ENCODE measurements at places on chromosomes 7 and 10. TPM values are rescaled to one million over a fixed set of nuclear protein-coding genes. Genes with fewer than 3 reads are reported as not detected.
A peak's percentile ranks its signal among the peaks of the same experiment; 100 is the strongest.

The TMEM176A gene
- 49.6 TPM for total RNA-seq

The PDE6C gene
- not detected for total RNA-seq

The SPDYE1 gene
- not detected for total RNA-seq

The HDAC9 gene
- 0.27 TPM for total RNA-seq

The ZNF117 gene
- total RNA-seq, result 5.8 TPM

The EN2 gene
- 1.1 TPM for total RNA-seq

DNA sequence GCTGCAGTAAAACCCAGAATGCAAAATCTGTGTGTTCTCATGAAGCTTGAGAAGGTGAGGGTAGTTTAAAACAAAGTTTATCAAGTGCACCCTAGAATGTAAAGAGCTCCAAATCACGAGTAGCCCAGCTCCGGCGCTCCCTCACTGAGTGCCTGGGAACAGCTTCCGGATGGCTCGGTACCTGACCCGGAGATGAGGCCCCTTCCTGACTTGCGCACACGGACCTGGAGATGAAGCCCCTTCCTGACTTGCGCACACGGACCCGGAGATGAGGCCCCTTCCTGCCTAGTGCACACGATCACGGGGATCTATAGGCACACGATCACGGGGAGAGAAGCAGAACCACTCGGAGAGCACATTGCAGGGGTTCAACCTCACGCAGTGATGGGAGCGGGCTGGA is 322.1 kb upstream of the RNF32 start:
- DNase-seq, result no peak

- peak; percentile 84 for DNase-seq
Observed at GRCh38 chr10:96830511-96831199, 1.4 kb upstream of the LCOR start.

DNA sequence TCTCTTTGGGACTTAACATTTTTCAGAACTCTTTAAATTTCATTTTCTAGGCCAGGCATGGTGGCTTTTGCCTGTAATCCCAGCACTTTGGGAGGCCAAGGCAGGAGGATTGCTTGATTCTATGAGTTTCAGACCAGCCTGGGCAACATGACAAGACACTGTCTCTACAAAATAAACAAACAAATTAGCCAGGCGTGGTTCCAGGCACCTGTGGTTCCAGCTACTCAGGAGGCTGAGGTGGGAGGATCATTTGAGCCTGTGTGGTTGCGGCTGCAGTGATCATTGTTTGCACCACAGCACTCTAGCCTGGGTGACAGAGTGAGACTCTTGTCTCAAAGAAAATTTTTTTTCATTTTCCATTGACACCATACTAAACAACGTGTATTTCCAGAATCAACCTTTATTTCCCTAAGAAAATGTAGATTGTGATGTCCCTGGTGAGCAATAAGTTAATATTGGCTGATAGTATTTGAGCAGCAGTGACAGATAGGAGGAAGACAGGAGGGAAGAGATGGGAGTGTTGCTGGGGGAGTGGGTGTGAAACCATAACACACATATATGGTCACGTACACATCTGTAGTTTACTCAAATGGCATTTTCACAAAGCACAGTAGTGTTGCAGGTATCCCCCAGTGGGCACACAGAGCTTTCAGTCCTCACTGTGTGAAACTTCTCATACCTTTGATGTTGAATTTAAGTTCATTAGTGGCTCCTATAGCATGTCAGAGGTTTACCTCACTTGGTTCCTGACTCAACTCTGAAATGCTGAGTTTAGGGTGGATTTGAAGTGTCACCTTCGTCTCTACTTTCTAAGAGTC is 205.6 kb downstream of the AUTS2 start:
- DNase-seq, result no peak

DNA sequence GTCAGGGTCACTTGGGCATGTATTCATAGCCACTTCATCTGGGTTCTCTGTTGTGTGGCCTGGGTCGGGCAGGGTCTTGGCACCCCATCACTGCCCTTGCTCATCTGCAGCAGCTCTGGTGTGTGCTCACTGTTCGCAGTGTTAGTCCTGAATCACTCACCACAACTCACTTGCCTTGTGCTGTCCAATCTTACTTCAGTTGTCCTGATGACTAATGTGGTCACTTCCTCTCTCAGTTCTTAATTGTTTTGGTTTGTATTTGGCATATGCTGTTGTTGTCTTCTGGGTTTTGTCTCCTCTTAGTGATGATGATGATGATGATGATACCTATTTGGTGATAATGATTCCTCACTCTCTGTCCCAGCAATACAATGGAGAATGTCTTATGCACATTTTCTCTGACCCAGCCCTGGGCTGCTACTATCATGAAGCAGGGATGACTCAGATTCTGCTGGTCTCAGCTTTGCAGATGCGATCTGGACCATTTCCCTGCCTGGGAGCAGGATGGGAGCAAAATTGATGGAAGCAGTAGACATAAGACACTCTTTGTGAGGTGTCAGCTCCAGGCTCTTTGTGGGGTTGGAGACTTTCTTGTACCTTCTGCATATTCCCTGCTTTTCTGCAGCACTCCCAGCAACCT is 17.0 kb downstream of the ADRA2A start:
- no peak for DNase-seq

DNA sequence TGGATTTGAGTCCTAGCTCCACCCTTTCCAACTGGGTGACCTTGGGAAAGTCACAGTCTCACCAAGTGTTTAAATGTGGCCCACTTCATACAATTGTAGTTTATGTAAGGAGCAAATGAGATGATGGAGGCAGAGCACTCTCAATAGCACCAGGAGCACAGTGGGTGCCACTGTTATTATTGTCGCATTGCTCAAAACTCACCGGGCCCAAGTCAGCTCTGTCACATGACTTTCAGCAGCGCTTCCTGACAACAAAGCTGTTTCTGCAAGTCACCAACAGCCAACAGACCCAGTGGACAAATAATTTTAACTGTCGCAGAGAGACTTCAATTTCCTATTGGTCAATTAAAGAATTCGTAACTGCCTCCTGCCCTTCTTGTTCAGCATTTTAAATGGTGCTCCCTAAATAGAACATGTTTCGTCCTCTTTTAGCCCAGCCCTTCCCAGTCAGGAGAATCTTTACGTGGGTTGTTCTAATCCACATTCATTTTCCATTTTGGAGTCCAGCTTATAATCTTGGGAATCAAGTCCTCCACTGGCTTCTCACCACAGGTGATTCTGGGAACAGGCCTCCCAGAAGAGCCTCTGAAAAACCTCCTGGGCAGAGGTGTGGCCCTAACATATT is 415.6 kb upstream of the NPVF start:
- no peak for DNase-seq

DNA sequence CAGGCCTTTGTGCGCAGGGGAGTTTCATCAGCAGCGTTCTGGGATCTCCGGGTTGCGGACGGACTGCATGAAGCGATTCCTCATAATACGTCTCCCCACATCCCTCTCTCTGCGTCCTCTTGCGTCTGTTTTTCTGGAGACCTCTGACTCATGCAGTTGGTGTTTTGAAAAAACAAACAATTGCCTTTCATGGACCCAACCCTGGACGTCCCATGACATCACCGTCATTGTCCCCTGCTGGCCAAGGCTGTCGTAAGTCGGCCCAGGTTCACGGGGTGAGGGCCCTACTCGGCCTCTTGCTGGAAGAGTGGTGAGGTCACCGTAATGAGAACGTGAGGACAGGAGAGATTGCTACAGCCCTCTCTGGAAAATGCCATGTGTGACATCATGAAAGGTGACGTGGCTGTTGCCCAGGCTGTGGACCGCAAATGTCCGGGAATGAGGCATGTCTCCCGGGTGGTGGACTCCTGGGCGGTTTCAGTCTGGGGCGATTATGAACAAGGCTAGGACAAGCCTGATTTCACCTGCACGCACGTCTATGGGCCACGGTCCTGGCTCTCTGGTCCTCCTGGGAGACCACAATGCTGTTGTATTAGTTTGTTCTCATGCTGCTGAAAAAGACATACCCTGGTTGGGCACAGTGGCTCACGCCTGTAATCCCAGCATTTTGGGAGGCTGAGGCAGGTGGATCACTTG is 9.8 kb upstream of the MAFK start:
- DNase-seq, result peak; percentile 80

DNA sequence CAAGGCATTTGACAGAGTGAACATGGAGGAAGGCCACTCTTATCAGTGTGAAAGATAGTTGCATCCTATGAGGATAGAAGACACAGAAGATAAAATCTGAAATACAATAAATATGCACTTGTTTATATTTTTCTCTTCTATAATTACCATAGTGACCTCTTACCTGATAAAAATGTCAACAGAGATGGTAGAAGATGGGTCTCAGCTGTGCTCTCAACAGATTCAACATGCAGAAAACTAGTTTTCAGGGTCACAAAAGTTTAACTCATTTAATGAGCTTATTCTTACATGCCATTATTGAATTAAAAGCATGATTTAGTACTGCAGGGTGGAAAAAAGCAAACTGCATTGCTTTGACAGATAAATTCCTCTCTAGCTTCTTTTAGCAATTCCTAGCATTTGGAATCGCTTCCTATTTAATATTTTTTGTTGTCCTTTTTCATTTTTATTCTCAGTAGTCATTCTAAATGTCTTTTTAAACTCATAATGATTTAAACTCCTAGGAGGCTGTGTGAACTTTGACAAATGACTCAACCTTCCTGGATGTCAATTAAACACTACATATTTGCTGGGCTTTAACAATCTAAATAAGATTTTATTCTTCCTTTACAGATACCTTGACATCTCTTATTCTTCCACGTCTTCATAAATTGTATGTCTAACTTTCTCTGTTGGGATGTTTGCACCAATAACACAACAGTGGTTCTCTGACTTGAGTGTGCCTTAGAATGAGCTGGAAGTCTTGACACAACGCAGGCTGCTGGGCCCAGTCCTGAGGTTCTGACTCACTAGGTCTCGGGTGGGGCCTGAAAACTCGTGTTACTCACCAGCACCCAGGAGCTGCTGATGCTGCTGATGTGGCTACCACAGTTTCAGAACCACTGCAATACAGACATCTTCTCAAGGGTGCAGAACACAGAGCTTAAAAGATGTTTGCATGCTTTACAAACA is 565.5 kb upstream of the IGFBP3 start:
- DNase-seq, result no peak

DNA sequence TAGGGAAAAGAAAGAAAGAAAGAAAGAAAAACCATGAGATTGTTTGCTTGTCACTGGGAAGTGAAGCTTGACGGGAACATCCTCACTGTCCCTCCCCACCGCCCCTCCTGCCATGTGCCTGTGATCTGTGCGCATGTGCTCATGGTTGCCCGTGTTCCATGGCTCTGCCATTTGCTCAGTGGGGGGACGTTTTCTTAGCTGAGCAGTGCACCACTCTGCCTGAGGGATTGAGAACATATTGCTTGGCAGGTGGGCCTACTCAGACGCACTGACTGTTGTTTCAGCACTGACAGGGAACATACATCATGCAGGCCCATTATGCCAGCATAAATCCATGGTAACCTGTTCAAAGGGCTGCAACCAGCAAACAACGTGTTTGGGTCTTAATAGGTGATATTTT is 747.9 kb upstream of the GALNT17 start:
- DNase-seq, result no peak

- no peak for DNase-seq
Observed at GRCh38 chr7:114652041-114652440, 237.4 kb downstream of the FOXP2 start.

GRCh38 chr7:92608380-92609322 is 18.5 kb upstream of the FAM133B start:
- no peak for DNase-seq

DNA sequence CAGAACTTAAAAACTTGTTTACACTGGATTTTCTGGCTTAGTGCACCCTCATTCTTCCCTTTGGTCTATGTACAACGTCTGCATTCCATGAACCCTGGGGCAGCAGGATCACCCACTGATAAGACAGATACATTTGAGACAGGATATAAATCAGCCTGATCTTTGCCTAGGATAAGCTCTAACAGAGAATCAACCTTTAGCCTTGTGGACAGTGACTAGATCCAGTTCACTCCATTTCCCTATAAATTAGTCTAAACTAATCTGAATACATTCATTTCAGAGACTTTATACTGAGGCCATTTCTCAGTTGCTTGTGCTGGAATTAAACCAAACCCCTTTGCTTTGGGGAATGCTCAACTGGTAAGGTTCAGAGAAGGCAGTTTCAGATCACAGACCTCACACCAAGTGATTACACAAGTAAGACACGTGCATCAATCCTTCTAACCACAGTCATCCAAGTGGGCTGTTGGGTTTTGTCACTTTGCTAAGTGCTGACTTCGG is 639.8 kb upstream of the FZD8 start:
- peak; percentile 60 for DNase-seq

DNA sequence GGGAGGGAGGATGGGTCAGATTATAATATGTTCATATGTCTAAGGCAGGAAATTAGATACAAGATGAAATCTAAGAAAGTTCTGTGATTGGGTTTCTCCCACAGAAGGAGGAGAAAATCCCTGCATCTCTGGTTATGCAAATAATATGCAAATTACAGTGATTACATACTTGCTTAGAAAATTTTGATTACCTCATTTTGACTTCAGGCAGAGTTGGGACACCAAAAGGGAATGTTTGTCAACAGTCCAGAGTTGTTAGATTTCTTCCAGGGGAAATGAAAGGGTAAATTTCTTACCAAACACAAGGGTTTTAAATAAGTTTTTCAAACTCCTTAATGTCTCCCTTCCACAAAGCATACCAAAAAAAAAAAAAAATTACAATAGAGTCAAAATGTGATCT is 101.4 kb upstream of the STEAP1B start:
- no peak for DNase-seq

DNA sequence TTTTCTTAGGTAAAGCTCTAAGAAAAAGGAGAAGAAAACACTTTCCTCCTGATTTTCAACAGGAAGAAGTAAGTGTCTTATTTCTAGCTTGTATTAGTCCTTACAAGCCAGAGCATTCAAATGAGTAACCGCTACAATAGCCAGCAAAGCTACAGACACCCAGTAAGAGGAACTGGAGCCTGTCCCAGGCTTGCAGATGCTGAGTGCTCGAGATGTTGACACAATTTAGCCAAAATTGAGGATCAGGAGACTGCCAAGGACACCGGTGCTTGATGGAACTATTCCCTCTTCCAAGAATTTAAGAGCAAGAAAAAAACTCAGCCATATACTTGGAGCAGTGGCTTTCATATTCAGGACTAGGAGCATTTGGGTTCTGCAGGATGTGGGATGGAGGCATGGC is 149.3 kb upstream of the DPP6 start:
- no peak for DNase-seq

- DNase-seq, result no peak
Observed at GRCh38 chr7:107394276-107394675, 75.6 kb upstream of the GPR22 start.

GRCh38 chr10:15121707-15122106 is 24.6 kb downstream of the RPP38 start:
- DNase-seq, result no peak

DNA sequence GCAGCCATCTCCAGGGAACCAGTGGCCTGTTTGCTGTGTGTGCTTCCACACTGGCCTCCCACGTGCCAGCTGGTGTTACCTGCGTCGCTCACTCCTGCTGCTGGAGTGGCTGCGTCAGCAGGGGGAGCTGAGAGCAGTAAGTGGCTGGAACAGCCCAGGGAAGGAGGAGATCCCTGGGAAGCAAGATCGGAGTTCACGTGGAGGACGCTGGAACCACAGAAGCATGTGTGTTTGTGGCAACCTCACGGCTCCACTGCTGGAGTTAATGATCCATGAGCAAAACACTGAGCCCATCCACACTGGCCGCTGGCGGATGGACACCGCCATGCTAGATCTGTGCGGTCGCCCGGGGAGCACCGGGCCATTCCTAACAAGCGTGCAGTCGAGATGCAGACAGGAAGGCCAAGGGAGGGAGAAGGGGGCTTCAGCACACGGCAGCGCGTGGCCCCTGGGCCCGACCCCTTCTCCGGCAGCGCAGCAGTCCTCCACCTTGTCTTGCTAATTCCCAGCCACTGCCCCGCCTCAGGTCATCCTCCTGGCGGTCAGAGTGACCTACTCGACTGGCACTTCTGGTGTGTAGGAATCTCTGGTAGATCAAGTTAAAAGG is 68.5 kb upstream of the EEPD1 start:
- peak; percentile 69 for DNase-seq

Data from Caco-2 (cell line).